ENCODE measurements at places on chromosomes 7 and 10.
A peak's percentile ranks its signal among the peaks of the same experiment; 100 is the strongest.

DNA sequence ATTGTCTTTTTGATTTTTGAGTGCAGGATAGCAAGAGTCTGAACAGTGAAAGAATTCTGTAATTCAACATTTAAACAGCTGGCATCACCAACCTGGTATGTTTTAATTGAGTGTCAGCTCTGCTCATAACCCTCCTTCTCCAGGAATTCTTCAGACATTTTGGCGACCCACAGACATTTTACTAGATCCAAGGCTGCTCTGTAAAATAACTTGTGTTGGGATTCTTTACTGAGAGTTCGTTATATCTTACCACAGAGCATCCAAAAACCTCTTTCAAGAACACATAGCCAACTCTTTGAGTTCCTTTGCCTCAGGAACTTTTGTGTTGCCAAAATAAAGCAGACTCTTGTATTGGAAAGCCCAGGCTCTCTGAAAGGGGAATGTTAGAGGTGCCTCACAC lies 27.7 kb upstream of the SORCS3 start:
- DNase-seq = no peak

DNA sequence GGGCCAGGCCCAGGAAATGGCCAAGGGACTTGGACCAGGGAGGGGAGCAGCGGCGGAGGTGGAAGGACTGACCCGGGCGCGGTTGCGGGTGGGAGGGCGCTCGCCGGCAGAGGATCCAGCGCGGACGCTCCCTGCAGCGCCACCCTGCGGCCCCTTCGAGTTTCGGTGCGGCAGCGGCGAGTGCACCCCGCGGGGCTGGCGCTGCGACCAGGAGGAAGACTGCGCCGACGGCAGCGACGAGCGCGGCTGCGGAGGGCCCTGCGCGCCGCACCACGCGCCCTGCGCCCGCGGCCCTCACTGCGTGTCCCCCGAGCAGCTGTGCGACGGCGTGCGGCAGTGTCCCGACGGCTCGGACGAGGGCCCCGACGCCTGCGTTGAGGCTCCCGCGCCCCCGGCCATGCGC lies 16.8 kb upstream of the ZNF467 start:
- DNase-seq = no peak

- no peak for DNase-seq
Observed at GRCh38 chr7:110839866-110840265, 251.1 kb upstream of the LRRN3 start.

DNA sequence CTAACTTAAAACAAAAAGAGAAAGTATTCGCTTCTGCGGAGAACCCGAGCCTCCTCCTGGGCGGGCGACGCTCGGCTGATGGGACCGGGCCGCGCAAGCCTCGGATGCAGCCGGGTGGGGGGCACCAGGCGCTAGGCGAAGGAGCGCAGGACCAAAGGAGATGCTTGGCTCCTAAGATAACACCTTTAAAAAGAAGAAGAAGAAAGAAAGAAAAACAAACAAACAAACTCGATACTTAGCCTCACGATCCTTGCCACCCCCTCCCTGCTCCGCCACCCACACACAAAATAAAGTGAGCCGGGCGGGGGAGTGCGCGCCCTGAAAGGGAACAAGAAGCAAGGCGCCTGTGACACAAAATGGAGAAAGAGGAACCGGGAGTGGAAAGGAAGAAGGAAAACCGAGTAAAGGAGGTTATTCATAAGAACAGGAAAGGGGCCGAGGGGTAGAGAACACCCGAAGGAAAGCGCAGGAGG lies 34.0 kb upstream of the EBLN1 start:
- DNase-seq = peak; percentile 49

GRCh38 chr10:110837418-110838171 lies 34.1 kb upstream of the PDCD4 start:
- DNase-seq = no peak

GRCh38 chr7:35755711-35756110 lies 45.1 kb upstream of the SEPTIN7 start:
- no peak for DNase-seq

- no peak for DNase-seq
Observed at GRCh38 chr10:70328967-70329366, 45.2 kb upstream of the NPFFR1 start.

DNA sequence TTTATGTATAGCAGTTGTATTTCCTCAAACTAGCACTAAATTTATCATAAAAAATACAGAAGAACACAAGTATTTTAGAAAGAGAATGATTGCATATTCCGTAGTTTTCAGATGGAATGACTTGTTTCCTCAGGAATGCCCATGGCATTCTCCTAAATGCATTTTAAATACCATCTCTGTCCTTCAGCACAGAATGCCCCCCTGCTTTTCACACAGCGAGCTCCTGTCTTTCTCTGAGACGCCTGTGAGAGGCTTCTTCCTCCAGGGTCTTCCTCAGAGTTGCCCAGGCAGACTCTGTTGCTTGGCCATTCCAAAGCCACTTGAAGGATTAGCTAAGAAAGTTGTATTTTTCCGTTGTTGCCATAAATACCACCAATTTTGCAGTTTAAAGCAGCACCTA lies 10.1 kb downstream of the LANCL2 start:
- no peak for DNase-seq

DNA sequence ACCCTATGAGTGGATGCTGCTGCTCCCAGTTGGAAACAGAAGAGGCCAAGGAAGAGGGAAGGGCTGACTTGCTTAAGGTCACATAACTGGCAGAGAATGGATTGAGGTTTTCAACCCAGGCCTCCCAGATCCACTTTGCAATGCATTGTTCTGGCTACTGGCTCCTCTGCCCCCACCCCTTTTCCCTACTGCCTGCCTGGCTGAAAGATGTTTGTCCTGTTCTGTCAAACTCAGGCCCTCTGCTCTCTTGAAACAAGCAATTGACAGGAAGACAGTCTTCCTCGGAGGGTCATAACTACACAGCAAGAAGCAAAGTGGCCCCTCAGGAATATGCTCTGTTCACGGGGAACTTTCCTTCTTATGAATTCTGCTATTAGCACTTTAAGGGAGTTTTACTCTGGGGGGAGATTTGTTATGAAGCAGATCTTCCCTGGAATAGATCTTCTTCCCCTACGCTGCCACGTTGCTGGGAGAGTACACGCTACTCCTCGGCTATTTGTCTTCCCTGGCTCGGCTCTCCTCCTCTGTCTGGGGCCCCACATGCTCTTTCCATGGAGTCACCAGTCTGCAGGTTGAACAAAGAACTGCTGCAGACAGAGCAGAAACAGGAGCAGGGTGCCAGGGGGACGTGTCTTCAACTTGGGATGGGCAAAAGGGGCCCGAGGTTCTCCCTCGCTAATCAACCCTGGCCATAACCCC lies 436.1 kb downstream of the TYW1 start:
- no peak for DNase-seq

- no peak for DNase-seq
Observed at GRCh38 chr10:17643339-17643754, 604 bp upstream of the STAM start.

- no peak for DNase-seq
Observed at GRCh38 chr7:78516450-78516849, 717.9 kb downstream of the PHTF2 start.

- no peak for DNase-seq
Observed at GRCh38 chr7:1968397-1969111, 264.2 kb downstream of the MAD1L1 start.

GRCh38 chr10:32023264-32023663 lies 33.0 kb downstream of the KIF5B start:
- DNase-seq = no peak

DNA sequence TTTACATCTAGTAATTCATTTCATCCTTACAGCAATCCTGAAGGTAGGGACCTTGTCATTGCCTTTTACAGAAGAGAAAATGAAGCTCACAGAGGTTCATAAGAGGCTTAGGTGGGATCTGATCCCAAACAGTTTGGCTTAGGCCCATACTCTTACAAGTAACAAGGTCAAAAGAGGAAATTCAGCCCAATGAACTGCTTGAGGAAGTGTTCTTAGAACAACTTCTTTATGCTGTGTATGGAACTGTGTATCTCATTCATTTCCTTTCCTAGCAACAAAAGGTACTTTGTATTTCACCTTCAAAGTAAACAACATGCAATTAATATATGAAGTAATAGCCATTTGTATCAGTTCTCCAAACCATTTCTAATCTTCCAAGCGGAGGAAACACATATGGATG lies 79.3 kb downstream of the AVL9 start:
- DNase-seq = no peak

GRCh38 chr10:108250936-108251620 lies 1086.6 kb upstream of the SORCS1 start:
- DNase-seq = no peak

GRCh38 chr10:110349831-110350230 lies 45.1 kb upstream of the SMNDC1 start:
- DNase-seq = no peak

GRCh38 chr7:45100761-45101480 lies 10.6 kb downstream of the TBRG4 start:
- DNase-seq = no peak

DNA sequence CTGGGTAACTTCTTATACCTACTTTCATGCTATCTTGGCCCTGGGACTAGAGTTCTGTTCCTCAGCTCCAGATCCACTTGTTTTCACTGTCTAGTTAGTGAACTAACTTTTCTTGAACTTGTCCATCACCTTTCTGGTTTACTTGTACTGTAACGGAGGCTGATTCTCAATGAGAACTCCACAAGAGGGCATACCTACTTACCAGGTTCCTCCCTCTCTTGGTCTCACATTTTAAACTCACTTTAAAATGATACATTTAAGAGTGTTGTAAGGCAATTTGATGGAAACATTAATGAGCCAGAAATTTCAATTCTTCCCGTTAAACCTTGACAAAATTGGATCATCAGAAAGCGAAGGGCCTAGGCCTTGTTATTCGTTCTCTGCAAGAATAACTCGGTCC lies 111.6 kb downstream of the MAGI2 start:
- DNase-seq = no peak

DNA sequence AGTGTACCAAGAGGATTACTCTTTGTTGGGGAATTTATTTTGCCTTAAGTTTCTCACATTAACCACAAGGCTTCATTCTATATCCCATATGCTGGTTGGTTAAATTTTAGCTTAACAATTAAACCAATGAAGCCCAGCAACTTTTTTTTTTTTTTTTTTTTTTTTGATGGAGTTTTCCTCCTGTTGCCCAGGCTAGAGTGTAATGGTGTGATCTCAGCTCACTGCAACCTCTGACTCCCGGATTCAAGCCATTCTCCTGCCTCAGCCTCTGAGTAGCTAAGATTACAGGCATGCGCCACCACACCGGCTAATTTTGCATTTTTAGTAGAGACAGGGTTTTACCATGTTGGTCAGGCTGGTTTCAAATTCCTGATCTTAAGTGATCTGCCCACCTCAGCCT lies 75.0 kb upstream of the MKX start:
- DNase-seq = no peak

DNA sequence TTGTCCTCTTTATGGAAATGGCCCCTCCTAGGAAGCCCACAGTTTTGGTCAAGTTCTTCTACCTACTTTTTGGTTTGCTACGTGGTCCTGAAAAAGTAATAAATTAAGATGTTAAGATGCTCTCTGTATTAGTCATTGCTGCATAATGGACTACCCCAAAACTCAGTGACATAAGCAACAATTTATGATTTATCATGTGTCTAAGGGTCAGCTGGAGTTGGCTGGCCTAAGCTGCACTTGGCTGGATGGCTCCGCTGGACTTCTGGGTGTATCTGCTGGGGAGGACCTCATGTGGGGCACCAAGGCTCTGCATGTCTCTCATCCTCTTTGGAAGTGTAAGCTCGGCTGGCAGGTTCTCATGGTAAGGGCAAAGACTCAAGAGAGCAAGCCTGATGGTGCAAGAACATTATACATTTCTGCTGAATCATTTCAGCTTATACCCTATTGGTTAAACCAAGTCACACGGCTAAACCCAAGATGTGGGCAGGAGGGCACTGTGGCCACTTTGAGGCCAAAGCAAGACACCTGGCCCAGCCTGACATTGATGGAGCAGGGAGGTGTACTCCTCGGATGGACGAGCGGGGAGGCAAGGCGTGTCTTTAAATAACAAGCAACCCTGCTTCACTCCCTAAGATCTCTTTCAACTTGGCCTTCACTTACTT lies 47.7 kb downstream of the TBXAS1 start:
- no peak for DNase-seq

- DNase-seq = no peak
Observed at GRCh38 chr7:155944901-155945300, 132.6 kb upstream of the SHH start.

- no peak for DNase-seq
Observed at GRCh38 chr10:70967591-70968587, 79.5 kb upstream of the PCBD1 start.

GRCh38 chr7:78734626-78735025 lies 718.8 kb downstream of the MAGI2 start:
- no peak for DNase-seq

GRCh38 chr10:103666087-103666761 lies 172.7 kb downstream of the NEURL1 start:
- DNase-seq = no peak

DNA sequence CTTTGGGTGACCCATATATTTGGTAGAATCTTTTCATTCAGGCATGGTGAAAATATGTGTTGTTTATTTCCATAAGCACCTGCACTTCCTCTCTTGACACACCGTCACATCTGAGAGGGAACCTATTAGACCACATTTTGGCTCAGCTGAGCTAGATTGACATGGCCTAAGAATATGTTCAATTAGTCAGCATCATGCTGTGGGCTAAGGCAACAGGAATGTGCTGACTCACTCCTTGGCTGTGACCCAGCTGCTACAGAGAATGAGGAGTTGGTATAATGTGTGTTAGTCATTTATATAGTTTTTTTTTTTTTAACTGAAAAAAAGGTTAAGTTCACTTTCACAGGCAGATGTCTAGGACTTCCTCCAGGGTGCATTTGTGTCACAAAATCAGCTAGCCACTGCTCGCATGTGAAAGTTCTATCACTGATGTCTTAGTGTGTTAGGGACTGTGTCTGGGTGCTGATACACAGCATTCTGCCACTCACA lies 180.6 kb downstream of the SEMA3E start:
- no peak for DNase-seq

GRCh38 chr7:56199639-56200038 lies 83.4 kb upstream of the NUPR2 start:
- no peak for DNase-seq

DNA sequence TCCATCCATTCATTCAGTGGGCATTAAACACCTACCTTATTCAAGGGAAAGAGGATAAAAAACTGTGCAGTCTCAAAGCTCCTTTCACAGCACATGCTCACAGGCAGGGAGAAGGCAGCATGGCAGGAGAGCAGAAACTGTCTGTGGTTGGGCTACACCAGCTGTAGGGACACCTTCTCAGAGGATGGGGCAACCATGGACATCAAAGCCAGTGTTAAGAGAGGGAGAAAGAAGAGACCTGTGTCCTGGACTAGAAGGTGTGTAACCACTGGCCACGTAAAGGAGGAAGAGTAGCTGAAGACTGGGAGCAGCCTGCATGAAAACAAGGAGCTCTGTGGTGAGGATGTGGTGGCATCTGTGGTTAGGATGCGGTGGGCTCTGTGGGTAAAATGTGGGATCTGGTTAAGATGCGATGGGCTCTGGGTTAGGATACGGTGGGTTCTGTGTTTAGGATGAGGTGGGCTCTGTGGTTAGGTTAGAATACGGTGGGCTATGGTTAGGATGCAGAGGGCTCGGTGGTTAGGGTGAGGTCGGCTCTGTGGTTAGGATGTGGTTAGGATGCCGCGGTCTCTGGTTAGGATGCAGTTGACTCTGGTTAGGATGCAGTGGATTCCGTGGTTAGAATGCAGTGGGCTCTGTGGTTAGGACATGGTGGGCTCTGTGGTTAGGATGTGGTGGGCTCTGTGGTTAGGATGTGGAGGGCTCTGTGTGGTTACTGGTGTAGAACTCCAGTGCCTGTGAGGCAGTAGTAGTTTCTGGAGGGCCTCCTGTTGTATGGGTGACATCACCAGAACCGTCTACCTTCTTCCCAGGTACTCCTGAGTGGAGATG lies 197.6 kb downstream of the WDR37 start:
- no peak for DNase-seq

Measured in activated gamma-delta T cell treated with Interleukin-2 at 50 U/mL for 16 hours (primary cell).